ENCODE measurements at places on chromosomes 1 and 21.

DNA sequence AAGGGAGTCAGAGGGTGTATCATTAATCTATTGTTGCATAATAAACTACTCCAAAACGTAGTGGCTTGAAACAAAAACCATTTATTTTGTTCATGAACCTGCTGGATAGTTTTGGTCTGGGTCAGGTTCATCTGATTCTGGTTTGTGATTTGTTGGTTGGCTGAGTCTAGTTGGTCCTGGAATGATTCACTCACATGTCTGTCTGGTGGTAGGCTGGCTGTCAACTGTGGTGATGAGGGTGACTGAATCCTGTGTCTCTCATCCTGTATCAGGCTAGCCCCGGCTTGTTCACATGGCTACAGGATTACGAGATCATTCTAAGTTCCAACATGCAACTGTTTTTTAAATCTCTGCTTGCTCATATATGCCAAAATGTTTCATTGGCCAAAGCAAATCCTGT lies 22.5 kb upstream of the SIKE1 start:
- H3K27me3 ChIP-seq, result peaks cover 19% of the 10 kb centered on the region
- H3K27ac ChIP-seq, result no peak overlapping the region
- no peak for DNase-seq
- H3K4me1 ChIP-seq, result no peaks in the 10 kb centered on the region

DNA sequence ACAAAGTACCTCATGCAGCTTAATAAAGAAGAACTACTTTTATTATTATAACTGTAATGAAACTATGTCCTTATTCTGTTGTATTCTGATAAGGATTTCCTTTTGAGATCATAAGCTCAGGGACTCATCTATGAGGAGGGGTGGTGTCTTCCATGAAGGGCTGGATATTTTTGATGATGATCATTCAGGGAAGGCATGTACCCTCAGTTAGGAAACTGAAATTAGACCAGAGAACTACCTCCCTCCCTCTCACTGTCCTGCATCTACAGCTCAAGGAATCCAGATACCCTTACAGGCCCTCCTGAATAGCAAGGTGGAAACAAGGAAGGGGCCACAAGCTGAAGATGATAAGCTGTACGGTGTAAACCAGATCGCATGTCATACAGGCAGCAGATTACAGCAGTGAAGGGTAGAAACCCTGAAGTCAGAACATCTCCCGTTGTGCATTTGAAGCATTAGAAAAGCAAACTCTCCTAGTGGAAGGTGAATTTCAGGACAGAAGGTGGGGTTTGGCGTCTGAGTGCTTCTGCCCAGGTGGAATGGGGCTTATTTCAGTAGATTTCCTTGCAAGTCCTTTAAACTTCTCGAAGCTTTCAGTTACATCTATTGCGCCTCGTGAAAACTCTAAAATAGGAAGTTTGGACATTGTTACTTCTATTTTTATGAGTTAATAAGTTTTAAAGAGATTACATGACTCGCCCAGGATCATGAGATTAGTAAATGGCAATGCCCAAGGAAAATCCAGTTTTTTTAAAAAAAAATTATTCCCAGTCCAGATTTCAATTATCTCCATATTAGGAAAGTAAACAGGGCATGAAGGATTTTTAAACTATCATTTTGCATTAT lies 101.1 kb upstream of the HNRNPU start:
- no peak overlapping the region for H3K27ac ChIP-seq
- H3K36me3 ChIP-seq, result no peaks in the 10 kb centered on the region
- H3K4me1 ChIP-seq, result peaks cover 21% of the 10 kb centered on the region
- no peaks in the 10 kb centered on the region for H3K27me3 ChIP-seq
- no peak for DNase-seq
- H3K4me3 ChIP-seq, result no peak overlapping the region

DNA sequence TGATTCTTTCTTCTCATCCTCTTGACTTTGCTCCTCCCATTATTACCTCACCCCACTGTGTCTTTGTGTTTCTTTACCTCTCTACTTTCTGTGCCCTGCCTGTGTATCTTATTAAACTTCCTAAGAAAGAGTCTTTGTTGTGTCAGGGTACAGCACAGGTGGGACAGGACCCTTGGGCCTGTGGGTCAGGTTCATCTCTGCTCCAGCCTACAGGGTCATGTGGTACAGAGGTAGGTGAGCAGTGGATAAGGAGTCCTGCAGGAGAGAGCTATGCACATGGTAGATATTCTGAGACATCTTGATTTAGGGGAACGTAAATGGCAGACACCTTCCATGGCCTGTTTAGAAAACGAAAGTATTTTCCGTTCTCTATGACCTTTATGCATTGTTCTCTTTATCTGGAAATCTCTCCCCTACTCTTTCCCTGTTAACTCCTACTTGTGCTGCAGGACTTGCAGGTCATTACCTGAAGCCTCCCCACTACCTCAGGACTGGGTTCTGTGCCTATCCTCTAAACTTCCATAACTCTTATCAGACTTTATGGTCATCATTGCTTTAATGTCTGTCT lies 9.9 kb downstream of the GIPC2 start:
- H3K27me3 ChIP-seq, result peaks cover 6% of the 10 kb centered on the region
- H3K4me1 ChIP-seq, result peaks cover 5% of the 10 kb centered on the region
- no peak overlapping the region for H3K4me3 ChIP-seq
- H3K36me3 ChIP-seq, result no peaks in the 10 kb centered on the region
- no peak for DNase-seq

DNA sequence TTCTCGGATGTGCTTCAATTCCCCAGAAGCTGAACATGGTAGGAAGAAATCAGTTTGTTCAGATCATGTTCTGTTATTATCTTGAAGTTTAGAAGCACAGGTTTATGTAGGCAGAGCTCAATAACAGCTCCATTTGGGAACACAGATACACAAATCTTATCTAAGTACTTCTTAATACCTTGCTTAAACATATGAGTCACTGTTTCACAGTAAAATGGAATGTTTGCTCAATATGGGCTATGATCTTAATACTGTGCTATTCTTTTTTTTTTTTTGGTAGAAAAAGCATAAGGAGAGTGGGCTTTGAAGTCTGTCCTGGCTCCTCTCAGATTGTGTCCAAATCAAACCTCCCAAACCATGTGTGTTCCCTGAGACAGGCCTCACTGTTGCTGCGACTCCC lies 13.4 kb downstream of the PROK1 start:
- no peak for DNase-seq
- no peak overlapping the region for H3K27ac ChIP-seq
- no peaks in the 10 kb centered on the region for H3K36me3 ChIP-seq
- no peak overlapping the region for H3K4me3 ChIP-seq
- no peaks in the 10 kb centered on the region for H3K4me1 ChIP-seq

DNA sequence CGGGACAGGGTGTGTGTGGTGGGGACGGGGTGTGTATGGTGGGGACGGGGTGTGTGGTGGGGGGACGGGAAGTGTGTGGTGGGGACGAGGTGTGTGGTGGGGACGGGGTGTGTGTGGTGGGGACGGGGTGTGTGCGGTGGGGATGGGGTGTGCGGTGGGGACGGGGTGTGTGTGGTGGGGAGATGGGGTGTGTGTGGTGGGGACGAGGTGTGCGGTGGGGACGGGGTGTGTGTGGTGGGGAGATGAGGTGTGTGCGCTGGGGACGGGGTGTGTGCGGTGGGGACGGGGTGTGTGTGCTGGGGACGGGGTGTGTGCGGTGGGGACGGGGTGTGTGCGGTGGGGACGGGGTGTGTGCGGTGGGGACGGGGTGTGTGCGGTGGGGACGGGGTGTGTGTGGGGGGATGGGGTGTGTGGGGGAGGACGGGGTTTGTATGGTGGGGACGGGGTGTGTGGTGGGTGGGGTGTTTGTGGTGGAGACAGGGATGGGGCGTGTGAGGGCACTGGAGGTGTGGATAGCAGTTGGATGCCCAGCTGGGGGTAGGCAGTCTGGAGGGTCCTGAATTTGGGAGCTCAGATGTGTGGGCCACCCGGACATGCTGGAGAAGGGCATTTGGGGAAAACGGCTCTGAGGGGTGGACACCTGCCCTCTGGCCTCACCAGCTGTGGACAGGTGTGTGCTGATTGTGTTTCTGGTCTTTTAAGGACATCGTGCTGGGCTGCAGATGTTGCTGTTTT lies 16.9 kb downstream of the IBA57 start:
- H3K36me3 ChIP-seq, result no peaks in the 10 kb centered on the region
- no peak for DNase-seq
- no peak overlapping the region for H3K27ac ChIP-seq
- H3K27me3 ChIP-seq, result no peaks in the 10 kb centered on the region
- peaks cover 10% of the 10 kb centered on the region for H3K4me1 ChIP-seq
- no peak overlapping the region for H3K4me3 ChIP-seq

GRCh38 chr1:29716306-29716705 lies 480.0 kb downstream of the PTPRU start:
- H3K4me1 ChIP-seq, result peaks cover 20% of the 10 kb centered on the region
- DNase-seq, result no peak
- H3K27ac ChIP-seq, result no peak overlapping the region
- no peaks in the 10 kb centered on the region for H3K36me3 ChIP-seq
- no peak overlapping the region for H3K4me3 ChIP-seq

- H3K36me3 ChIP-seq, result no peaks in the 10 kb centered on the region
- H3K27me3 ChIP-seq, result peaks cover 22% of the 10 kb centered on the region
- no peak for DNase-seq
- H3K27ac ChIP-seq, result no peak overlapping the region
Measured at GRCh38 chr1:200899954-200900867, 5.5 kb downstream of the INAVA start.

- no peak for DNase-seq
- no peak overlapping the region for H3K4me3 ChIP-seq
- H3K36me3 ChIP-seq, result no peaks in the 10 kb centered on the region
- no peaks in the 10 kb centered on the region for H3K4me1 ChIP-seq
- H3K27me3 ChIP-seq, result no peaks in the 10 kb centered on the region
- H3K27ac ChIP-seq, result no peak overlapping the region
Measured at GRCh38 chr1:202590126-202590525, 120.1 kb downstream of the SYT2 start.

DNA sequence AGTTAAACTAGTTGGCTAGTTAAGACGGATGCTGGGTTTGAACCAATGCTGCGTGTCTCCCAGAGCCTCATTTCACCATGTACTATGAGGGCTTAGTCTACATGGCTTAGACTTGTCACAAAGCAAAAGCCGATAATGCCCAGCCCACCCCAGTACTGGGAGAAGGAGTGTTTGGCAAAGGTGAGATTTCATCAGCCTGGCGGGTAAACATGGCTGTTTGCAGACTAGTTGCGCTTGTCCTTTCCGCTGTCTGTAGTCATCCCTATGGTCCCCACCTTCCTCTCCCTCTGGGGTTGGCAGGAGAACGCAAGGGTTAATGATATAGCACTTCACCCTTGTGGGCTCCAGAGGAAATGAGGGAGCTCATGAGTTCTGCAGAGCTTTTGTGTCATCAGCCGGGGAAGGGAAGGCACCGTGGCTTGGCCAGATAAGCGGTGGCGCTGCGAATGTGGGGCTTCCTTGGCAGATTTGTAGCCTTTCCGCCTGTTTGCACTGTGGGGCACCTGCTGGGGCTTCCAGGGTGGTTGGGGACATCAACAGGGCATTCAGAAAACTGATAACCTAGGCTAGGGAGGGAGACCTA lies 29.2 kb downstream of the SOX13 start:
- H3K27me3 ChIP-seq, result peaks cover 10% of the 10 kb centered on the region
- H3K4me3 ChIP-seq, result no peak overlapping the region
- no peaks in the 10 kb centered on the region for H3K36me3 ChIP-seq
- H3K4me1 ChIP-seq, result peaks cover 26% of the 10 kb centered on the region

GRCh38 chr21:34916446-34916845 lies 132.7 kb downstream of the RUNX1 start:
- no peaks in the 10 kb centered on the region for H3K27me3 ChIP-seq
- no peak overlapping the region for H3K4me3 ChIP-seq
- peaks cover 18% of the 10 kb centered on the region for H3K36me3 ChIP-seq

GRCh38 chr21:36209626-36210171 lies 53.1 kb downstream of the DOP1B start:
- peak; percentile 70 for DNase-seq
- H3K4me1 ChIP-seq, result peaks cover 15% of the 10 kb centered on the region
- no peaks in the 10 kb centered on the region for H3K27me3 ChIP-seq

GRCh38 chr1:63148825-63149645 lies 173.3 kb upstream of the FOXD3 start:
- peak; percentile 39 for DNase-seq
- H3K36me3 ChIP-seq, result no peaks in the 10 kb centered on the region
- no peak overlapping the region for H3K27ac ChIP-seq
- H3K27me3 ChIP-seq, result peaks cover 9% of the 10 kb centered on the region
- H3K4me1 ChIP-seq, result no peaks in the 10 kb centered on the region

DNA sequence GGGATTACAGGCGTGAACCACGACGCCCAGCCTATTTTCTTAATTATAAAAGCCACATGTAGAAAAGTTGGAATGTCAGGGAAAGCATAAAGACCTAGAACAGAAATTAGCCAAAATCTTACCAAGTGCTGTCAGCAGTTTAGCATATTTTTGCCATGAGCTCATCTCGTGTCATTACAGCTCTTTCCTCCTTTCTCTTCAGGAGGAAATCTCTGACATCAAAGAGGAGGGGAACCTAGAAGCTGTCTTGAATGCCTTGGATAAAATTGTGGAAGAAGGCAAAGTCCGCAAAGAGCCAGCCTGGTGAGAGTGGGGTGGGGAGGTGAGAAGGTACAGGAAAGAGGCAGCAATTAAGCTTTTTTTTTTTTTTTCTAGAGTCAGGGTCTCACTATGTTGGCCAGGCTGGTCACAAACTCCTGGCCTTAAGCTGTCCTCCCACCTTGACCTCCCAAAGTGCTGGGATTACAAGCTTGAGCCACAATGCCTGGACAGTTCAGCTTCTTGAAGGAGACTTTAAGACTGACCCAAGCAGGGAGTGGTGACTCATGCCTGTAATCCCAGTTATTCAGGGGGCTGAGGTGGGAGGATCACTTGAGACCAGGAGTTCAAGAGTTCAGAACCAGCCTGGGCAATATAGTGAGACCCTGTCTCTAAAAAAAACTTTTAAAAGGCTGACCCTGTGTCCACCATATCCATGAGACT lies 8.4 kb upstream of the BGLAP start:
- no peaks in the 10 kb centered on the region for H3K27me3 ChIP-seq
- peaks cover 4% of the 10 kb centered on the region for H3K4me1 ChIP-seq
- H3K4me3 ChIP-seq, result no peak overlapping the region
- peaks cover 36% of the 10 kb centered on the region for H3K36me3 ChIP-seq

DNA sequence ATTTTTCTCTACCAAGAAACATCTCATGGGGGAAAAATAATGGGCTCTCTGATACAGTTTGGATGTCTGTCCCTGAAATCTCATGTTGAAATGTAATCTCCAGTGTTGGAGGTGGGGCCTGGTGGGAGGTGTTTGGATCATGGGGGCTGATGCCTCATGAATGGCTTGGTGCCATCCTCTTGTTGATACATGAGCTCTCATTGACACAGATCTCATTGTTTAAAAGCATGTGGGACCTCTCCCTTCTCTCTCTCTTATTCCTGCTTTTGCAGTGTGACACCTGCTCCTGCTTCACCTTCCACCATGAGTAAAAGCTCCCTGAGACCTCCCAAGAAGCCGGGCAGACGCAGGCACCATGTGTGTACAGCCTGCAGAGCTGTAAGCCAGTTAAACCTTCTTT lies 332.5 kb upstream of the NRIP1 start:
- H3K4me3 ChIP-seq, result no peak overlapping the region
- H3K27ac ChIP-seq, result no peak overlapping the region
- no peaks in the 10 kb centered on the region for H3K36me3 ChIP-seq
- no peaks in the 10 kb centered on the region for H3K27me3 ChIP-seq

- peaks cover 57% of the 10 kb centered on the region for H3K4me1 ChIP-seq
- no peaks in the 10 kb centered on the region for H3K36me3 ChIP-seq
- peak overlapping the region; percentile 15 for H3K27ac ChIP-seq
- no peak for DNase-seq
- no peaks in the 10 kb centered on the region for H3K27me3 ChIP-seq
Measured at GRCh38 chr1:168468042-168468809, 75.6 kb downstream of the XCL2 start.

GRCh38 chr21:38188037-38188436 lies 68.8 kb upstream of the KCNJ15 start:
- H3K4me3 ChIP-seq, result no peak overlapping the region
- DNase-seq, result no peak
- peaks cover 7% of the 10 kb centered on the region for H3K27me3 ChIP-seq
- no peaks in the 10 kb centered on the region for H3K36me3 ChIP-seq

- no peak overlapping the region for H3K27ac ChIP-seq
- H3K4me1 ChIP-seq, result peaks cover 22% of the 10 kb centered on the region
- H3K4me3 ChIP-seq, result peak overlapping the region; percentile 57
- peaks cover 53% of the 10 kb centered on the region for H3K27me3 ChIP-seq
- DNase-seq, result no peak
Measured at GRCh38 chr1:210251680-210252490, 19.3 kb downstream of the SERTAD4 start.
